NCI-H446 (cell line): ENCODE measurements at places on chromosomes 5 and 9.

- DNase-seq, result no peak
Measured at GRCh38 chr9:5305741-5306140, 1.2 kb upstream of the RLN2 start.

GRCh38 chr5:141973871-141974595, 5.1 kb downstream of the RNF14 start:
- no peak for DNase-seq

- no peak for DNase-seq
Measured at GRCh38 chr5:164244-164643, 27.1 kb upstream of the LRRC14B start.

DNA sequence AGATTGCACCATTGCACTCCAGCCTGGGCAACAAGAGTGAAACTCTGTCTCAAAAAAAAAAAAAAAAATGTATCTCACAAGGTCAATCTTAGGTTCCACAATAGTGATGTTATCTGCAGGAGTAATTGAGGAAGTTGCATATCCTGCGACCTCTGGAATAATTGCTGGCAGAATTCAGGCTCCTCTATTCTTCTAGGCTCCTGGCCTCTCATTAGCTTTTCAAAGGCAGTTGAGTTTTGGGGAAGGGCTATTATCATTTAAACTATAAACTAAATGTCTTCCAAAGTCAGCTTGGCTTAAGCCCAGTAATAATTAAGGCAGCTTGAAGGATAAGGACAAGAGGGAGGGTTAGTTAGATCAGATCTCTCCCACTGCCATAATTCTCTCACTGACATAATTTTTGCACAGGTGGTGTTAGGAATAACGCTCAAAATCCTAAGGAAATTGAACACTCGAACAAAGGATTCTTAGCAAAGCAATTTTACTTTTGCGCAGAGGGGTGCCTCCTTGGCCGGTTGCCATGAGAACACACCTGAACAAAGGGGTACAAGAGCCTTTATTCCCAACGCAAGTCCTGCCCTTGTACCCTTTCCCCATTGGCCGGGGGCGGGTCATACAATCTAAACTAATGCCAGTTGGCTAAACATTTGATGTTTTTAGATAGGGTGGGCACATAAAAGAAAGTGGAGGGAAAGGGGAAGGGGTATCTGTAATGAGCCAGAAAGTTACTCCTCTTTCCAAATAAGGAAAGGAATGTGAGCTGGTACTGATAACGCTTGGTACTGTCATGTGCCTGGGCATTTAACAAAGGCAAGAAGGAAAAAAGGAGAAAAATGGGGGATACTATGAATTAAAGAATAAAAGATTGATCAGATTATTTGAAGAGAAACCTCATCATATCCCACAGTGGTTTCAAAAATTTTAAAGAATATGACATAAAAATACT, 106.4 kb upstream of the CCNG1 start:
- no peak for DNase-seq

DNA sequence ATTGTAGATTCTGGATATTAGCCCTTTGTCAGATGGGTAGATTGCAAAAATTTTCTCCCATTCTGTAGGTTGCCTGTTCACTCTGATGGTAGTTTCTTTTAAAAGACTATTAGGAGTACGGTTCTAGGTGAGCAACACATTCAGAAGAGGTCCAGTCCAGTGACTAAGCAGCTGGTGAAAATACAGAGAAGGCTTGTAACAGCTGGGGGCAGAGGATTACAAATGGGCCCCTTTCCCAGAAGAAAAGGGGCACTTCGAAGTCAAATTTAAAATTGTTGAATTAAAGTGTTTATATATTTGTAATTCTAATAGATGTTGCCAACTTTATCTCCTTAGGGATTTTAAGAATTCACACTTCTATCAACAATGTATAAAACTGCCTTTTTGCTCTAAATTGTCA, 720.5 kb downstream of the TLE4 start:
- DNase-seq, result no peak

- no peak for DNase-seq
Measured at GRCh38 chr5:14713476-14714390, 49.2 kb downstream of the OTULIN start.

DNA sequence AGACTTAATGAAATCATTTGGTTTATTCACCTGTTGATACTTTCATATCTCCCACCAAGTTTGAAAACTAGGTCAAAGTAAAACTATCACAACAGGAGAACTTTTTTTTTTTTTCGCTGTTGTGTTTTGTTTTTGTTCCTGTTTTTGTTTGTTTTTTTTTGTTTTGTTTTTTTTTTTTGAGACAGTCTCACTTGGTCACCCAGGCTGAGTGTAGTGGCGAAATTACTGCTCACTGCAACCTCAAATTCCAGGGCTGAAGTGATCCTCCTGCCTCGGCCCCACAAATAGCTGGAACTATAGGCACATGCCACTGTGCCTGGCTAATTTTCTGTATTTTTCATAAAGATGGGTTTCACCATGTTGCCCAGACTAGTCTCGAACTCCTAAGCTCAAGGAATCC, 49.3 kb downstream of the MLLT3 start:
- no peak for DNase-seq

DNA sequence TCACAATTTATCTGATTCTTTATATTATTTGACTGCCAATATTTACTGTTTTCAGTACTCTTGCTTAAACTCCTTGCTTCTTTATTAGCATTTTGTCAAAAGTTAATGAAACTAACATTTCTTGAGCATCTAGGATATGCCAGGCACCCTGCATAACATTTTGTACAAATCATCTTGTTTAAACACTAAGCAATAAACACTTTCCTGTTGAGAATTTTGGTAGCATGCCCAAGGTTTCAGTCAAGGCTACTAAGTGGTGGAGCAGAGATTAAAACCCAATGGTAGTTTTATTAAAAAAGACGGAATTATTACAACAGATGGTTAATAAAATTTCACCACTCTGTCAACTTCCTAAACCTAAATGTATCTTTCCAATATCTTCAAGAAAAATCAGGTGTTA, 43.2 kb downstream of the SKIC3 start:
- DNase-seq, result no peak

GRCh38 chr9:106334081-106334480, 528.9 kb upstream of the ZNF462 start:
- no peak for DNase-seq

GRCh38 chr5:123549256-123549904, 37.4 kb downstream of the CSNK1G3 start:
- no peak for DNase-seq
